ENCODE measurements at places on chromosomes 2 and 18.

DNA sequence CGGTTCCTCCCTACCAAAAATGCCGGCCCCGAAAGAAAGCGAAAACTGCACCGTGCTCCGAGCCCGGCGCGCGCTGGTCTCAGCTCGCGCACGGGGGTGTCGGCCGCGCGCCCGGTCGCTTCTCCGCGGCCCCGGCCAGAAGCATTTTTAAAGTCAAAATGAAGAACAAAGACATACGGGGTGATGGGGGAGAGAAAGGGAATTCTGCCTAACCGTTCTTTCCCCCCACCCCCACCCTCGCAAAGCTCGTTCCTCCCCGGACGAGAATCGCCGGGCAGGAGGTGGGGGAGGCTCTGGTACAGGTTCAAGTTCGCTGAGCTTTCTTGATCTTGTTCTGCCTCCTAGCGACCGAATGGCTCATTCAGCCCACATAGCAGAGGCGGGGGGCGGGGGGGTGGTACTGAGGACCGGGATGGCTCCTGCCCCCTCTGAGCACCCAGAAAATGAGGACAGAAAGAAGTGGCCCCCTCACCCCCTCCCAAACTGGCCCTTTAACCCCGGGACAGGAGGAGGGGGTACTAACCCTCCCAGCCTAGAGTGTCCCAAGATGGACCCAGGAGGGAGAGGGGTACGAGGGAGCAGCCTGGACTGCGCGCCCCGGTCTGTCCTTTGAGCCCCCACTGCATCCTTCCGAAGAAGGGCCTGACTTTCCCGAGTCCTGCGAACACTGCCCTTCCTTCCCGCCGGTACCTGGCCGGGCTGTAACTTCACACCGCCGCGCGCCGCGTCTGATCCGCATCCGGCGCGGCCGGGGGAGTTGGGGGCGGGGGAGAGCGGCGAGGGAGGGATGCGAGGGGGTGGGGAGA, 3.1 kb downstream of the BCL11A start:
- peak; percentile 60 for DNase-seq

DNA sequence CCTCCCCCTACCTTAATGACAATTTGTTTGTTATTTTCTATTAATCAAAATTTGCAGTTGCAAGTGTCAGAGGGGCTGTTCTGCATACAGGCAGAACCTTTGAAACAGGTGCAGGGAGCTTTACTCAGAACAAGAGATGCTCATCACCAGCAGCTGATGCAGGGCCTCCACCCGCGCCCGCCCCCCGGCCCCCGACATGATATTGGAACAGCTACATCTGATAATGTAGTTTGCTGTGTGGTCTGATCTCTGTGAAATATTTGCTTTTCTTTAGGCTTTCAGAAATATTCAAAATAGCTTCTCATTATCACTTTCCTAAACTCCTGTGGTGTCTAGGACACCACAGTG, 130.0 kb downstream of the PRKCE start:
- no peak for DNase-seq

DNA sequence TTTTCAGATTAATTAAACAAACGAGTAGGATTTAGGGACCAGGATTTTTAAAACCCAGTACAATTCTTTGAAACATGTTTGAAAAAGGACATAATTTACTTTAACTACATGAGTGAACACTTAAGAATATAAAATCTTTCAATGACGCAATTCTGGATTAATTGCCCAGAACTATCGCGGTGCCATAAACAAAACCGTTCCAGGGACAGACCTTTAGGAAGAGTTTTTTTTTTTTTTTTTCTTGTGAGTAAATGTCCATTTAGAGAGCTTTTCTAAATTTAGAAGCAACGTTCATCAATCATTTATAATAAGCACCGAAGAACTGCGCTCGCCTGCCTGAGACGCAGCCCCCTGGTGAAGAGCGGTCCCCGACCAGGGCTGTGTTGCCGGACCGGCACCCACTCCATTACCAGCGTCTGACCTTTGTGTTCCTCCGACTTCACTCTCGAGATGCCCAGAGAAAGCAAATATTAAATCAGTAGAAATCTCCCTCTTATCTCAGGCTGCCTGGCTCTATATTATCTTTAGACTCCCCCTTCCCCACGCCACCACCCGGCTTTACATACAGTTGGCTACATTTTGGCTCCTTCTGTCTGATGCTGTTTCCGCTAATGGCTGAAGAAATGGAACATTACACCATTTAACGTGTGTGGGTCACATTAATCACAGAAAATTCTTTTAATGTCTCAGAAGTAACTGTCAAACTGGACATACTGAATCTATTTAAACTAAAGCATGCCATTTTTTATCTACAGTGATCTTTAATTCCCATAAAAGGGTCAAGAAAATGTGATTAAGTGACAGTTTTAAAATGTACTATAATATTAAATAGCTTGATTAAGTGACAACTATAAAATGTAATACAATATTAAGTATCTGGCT, 364.0 kb upstream of the MEIS1 start:
- no peak for DNase-seq

GRCh38 chr2:165675551-165675968, 118.5 kb downstream of the GALNT3 start:
- no peak for DNase-seq

DNA sequence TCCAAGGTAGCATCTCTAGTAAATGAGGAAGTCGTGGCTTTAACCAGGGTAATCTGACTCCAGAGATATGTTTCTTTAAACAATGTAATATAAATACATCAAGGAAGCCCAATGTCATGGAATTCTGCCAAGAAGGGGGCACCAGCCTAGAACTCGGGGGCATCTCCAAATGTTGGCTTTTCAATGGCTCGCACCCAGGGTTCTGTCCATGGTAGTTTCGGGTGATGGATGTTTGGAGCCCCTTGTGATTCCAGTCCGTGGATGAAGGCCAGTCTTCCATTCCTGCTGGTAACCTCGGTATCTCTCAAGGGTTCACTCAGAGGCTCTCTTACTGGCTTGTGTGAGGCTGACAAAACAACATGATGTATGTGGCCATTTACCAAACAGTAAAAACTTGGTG, 91.7 kb upstream of the SPHKAP start:
- no peak for DNase-seq

DNA sequence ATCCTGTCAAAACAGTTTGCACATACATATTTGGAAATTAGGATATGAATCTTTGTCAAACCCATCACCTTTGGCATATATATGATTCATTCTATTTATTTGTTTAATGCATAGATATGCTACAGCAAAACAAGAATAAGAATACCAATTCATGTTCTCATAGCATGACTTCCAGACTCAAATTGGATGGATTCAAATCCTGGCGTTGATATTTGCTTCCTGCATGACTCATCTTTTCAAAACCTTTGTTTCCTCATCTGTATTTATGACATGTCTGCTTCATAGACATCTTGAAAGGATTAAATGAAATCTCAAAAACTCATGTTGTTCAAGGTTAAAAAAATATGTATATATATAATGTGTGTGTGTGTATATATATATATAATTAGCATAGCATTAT, 261.3 kb downstream of the MBD5 start:
- no peak for DNase-seq

DNA sequence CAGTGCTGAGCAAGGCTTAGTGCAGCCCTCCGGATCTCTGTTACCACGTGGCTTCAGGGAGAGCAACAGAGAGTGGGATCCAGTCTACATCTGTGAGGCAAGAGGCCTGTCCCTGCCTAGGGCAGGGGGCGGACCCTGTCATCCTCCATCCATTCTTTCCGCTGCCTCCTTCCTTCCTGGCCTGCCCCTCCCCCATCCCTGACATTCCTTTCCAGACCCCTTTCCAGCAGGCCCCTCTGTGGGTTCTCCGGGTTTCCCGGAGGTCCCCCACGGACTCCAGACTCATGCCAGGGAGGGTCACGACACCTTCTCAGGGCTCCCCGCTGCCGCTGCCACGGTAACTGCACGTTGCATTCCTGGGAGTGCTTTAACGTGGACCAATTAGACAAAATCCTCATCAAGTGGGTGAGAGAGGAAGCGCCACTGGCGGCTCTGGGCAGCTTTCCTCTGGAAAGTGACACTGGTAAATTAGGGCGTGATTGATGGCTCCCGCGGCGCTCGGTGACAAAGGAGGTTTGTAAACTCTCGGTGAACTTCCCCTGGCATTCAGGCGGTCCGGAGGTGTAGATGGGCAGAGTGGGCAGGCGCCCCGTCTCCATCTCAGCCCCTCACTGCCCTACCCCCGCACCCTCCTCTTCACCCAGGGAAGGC, 11.4 kb downstream of the ATOH8 start:
- no peak for DNase-seq

- DNase-seq = no peak
Observed at GRCh38 chr2:70692256-70692655, 75.7 kb downstream of the ADD2 start.

GRCh38 chr2:160388464-160389263, 104.9 kb downstream of the RBMS1 start:
- DNase-seq = peak; percentile 52

GRCh38 chr2:168037778-168038177, 209.6 kb downstream of the STK39 start:
- DNase-seq = no peak

GRCh38 chr18:56166914-56167313, 471.5 kb downstream of the TXNL1 start:
- no peak for DNase-seq

GRCh38 chr2:141063406-141063805, 1067.4 kb downstream of the LRP1B start:
- no peak for DNase-seq

DNA sequence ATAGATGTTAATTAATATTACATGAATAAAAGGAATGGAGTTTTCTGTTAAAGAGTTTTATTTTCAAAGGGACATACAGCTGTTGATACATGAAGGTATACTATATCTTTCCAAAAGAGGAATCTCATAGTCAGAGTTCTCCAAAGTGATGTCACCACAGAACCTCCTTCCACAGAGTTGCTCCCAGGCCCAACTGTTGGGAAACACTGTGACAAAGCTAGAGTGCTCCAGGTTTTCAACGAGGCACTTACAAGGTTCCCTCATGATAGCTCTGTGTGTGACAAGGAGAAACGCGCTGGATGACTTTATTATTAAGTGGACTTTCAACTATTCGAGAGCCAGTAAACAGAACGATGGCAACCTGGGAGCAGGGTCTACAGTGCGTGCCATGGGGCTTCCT, 33.5 kb downstream of the PTPN18 start:
- DNase-seq = no peak

DNA sequence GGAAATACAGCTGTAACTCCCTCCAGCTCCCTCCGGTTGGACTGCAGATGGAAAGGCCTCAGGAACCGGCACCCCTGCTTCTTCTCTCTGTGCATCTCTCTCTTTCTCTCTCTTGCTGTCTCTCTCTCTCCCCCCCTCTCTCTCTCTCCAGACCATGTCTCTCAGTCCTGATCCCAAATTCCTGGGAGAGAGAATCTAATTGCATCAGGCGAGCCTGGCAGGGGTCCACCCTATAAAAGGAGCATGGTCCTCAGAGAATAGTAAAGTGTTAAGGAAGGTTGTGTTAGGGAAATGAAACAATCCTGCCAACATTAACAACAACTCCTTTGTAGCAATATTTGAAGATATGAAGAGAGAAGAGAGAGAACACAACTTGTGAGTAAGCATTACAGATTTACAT, 36.7 kb downstream of the VIT start:
- DNase-seq = no peak

DNA sequence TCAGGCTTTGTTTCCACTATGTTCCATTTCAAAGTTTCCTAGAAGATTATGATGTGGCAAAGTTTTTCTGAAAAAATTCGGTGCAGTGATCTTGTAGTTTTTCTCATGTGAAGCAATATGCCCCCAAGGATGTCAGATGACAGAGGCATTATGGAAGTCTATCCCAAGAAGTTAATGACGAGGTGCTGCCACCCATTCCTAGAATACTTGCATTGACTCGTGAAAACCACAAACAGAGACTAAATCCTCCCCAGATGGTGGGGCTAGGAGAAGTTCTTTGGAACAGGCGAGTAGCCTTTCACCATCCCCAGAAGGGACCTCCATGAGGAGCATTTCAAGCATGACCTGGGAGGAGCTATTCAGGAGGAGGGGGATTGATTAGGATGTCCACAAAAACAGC, 40.2 kb upstream of the COPS8 start:
- no peak for DNase-seq

DNA sequence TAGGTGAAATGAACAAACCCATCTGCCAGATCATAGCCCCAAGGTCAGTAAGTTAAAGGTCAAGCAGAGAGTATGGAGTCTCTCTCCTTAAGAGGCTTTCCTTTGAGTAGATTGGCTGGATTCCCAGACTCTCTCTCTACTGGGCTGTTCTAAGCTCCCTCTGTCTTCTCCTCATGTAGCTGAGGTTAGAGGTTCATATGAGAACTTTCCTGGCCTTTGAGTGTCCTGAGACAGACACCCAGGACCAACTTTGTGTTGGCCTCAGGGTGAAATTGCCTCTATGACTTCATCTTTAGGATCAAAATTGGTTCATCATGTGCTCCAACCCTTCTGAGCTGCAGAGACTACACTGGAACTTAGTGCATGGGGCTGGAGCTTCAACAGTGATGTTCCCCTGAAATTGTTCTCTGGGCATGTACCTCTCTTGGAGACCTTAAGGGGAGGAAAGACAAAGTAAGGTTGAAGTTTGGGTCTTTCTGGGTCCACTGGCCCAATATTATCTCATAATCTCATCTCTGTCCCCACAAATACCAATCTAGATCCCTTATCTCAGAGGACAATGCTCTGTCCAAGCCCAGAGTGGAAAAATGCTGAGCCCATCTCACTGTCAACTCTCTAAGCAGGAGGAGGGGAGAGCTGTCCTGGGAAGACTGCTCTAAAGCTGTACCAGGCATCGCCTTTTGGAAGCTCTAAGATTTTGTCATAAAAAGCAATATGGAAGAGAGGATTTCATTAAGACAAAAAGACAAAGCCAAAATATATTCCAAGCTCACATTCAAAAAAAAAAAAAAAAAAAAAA, 177.3 kb upstream of the ARL4C start:
- DNase-seq = no peak

GRCh38 chr2:78418021-78418420, 607.5 kb upstream of the REG3G start:
- DNase-seq = no peak

DNA sequence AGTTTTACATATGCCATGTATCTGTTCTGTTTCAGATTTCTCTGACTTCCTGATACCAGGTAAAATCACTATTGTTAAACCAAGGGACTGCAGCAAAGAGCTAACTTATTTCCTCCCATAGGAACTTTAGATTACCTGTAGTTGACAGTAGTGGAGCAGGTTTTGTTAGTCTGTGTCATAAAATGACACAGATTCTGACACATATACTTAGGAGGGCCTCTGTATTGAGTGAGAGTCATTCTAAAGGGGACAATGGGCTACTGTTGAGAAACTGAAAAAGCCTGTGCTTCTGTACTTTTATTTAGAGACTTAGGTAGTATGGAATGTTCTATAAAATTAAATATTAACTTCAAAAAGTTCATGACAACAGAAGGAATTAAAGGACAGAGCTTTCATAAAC, 48.2 kb downstream of the KCMF1 start:
- DNase-seq = no peak

Measured in activated CD4-positive, alpha-beta T cell treated with anti-CD3 and anti-CD28 coated beads, Interleukin-2, amount 50 U/mL, for 48 hours (primary cell).